NB4 (cell line): ENCODE measurements at places on chromosomes 4 and X.
A peak's percentile ranks its signal among the peaks of the same experiment; 100 is the strongest.

DNA sequence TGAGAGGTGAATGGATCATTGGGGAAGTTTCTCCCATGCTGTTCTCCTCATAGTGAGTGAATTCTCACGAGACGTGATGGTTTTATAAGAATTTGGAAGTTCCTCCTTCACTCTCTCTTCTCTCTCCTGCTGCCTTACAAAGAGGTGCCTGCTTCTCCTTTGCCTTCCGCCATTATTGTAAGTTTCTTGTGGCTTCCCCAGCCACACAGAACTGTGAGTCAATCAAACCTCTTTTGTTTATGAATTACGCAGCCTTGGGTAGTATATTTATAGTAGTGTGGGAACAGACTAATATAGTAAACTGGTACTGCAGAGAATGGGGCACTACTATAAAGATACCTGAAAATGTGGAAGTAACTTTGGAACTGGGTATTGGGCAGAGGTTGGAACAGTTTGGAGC is 7.8 kb upstream of the CTAG2 start:
- DNase-seq = peak; percentile 21

- no peak for DNase-seq
Measured at GRCh38 chr4:138487670-138488069, 245.5 kb upstream of the SLC7A11 start.

- peak; percentile 71 for DNase-seq
Measured at GRCh38 chrX:101395789-101396188, 5.0 kb downstream of the RPL36A start.

DNA sequence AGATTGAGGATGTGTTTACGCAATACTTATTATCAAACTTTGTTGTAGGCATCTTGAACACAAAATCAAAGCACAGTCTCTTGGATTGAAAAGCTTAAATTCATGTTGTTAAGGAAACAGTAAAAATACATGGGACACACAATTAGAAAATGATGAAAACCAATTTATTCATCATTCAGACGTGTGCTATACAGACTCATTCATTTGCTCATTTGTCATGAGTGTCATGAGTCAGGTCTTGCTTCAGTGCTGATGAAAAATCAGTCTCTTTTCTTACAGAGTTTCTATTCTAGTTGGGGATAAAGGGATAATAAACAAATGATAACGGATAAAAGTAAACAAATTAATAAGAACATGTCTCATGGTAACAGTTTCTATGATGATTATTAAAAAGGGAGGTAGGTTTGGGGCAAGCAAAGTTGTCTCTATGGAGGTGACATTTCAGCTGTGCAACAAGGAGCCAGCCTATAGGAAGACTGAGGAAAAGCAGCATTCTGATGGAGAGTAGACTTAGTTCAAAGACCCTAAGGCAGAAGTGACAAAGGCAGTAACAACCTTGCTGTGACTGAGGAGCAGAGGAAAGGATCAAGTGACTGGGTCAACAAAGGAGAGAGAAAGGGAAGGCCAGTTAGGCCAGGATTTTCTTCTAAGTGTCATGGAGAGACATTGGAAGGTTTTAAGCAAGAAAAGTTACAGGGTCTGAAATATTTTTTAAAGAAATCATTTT is 224.0 kb upstream of the HHIP start:
- no peak for DNase-seq

GRCh38 chr4:88759039-88759894 is 61.6 kb upstream of the NAP1L5 start:
- no peak for DNase-seq

- no peak for DNase-seq
Measured at GRCh38 chrX:46294234-46294633, 251.0 kb downstream of the ZNF674 start.

GRCh38 chr4:113858924-113859323 is 97.4 kb upstream of the CAMK2D start:
- DNase-seq = no peak

DNA sequence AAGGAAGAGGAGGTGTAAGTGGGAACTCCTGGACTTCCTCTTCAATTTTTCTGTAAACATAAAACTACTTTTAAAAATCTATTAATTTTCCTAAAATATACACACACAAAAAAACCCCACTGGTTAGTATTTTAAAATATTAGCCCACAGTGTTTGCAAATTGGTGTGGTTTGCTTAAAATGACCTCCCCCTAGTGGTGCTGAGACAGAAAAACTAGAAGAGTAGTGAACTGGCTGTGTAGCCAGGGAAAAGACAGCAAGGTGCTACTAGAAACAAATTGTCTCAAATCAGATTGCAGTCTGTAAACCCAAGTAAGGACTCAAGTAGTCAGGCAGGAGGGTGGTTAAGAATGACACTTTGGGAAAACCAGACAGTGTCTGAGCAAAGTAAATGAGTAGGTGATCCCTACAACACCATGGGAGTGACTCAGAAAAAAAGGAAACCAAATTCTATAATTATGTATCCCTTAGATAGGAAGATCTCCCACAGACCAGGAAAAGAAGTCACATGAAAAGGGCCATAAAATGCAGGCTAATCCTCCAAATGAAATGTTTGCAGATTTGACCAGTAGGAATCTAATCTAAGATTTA is 26.0 kb downstream of the AMTN start:
- peak; percentile 20 for DNase-seq

- no peak for DNase-seq
Measured at GRCh38 chr4:8229331-8229975, 30.4 kb downstream of the SH3TC1 start.

GRCh38 chr4:32147446-32148085 is 1427.4 kb downstream of the PCDH7 start:
- no peak for DNase-seq

DNA sequence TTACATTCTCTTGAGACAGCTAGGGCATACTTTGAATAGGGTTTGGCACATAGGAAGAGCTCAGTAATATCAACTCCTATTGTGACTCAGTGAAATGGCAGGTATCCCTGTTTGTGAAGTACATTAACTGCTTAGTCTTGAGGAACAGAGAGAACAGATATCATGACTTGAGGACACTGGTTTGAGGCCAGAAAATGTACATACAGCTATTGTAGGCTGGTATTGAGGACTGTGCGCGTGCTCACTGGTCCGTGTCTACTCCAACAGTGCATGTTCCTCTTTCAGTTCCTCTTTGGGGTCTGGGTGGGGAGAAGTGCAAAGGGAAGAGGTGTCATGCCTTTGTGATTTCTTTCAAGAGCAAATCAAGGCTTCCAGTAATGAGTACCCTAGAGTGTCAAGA is 34.6 kb upstream of the TBC1D9 start:
- peak; percentile 65 for DNase-seq

GRCh38 chr4:43990963-43991362 is 457.6 kb downstream of the KCTD8 start:
- no peak for DNase-seq

DNA sequence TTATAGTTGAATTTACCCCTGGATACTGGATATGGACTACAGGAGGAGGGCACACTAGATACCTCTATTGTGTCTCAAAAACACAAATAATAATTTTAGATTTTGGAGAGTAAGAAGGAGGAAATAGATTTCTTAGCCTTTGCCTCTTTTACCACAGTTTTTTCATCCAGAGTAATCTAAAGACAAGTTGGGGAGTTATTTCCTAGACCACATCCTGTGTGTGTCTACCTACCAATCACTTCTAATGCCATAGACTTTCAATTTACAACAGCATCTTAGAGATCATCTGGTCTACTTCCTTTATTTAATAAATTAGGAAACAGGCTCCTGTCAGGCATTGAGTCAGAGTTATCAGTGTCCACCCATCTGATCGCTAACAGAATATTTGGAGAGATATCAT is 191.5 kb downstream of the EDA start:
- DNase-seq = no peak
